ENCODE measurements at places on chromosomes 2 and 18.

DNA sequence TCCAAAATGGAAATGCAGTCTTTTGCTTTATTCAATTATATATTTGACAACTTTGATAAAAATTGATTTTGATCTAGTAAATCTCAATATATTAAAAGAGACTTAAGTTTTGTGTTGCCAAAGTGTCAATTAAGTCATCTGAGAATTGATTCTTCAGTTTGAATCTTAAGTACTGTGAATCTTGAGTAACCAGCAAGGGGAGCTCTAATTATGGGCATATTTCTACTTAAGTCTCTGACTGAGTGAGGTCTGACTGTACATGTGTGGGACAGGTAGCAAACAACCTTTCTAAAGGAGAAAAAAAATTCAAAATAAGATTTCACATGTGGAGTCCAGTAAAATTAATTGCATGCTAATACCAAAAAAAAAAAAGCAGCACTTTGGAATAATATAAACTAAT lies 503.7 kb upstream of the SLC8A1 start:
- no peak for DNase-seq

DNA sequence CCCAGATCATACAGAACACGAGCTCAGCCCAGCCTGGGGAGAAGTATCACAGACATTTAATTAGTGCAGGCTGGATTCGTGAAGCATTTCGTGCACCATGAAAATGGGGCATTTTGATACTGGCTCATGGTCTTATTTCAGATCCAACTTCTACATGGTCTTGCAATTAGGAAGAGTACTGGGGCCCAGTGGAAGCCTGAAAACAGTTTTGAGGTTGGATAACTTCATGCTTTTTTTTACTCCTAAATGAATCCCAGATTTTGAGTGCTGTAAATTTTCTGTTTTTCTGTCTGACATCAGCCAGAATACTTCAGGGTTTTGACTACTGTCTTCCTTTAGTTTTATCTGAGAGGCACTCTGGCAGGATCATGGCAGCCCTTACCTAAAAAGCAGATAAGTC lies 160.1 kb downstream of the GFPT1 start:
- no peak for DNase-seq

GRCh38 chr18:73365018-73365417 lies 497.2 kb upstream of the NETO1 start:
- no peak for DNase-seq

GRCh38 chr2:110772383-110772755 lies 40.0 kb downstream of the ACOXL start:
- no peak for DNase-seq

DNA sequence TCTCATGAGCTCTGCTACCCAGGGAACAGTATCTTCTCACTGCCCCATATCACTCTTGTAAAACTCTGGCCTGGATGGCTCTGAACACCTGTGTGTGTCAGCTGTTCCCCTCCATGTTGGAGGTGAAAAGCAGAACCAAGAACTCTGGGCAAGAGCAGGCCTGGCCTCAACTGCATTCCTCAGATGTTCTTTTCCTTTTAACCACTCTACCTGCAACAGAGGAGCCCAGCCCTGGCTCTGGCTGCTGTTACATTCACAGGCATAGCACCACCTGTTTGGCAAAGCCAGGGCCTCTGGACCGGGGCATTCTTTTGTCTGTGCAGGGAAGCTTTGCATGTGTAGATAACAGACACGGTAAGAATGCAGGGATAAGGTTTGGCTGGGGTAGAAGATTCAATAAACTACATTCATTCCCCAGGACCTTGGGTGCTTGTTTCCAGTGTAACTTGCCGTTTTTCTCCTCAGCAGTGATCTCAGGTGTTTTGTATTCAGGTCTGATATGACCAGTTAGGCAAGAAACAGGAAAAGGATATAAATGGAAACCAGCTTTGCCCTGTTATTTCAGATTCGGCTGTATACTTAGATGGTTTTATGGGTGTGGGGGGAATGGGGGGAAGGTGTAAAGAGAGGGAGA lies 95.1 kb downstream of the SPTBN1 start:
- no peak for DNase-seq

DNA sequence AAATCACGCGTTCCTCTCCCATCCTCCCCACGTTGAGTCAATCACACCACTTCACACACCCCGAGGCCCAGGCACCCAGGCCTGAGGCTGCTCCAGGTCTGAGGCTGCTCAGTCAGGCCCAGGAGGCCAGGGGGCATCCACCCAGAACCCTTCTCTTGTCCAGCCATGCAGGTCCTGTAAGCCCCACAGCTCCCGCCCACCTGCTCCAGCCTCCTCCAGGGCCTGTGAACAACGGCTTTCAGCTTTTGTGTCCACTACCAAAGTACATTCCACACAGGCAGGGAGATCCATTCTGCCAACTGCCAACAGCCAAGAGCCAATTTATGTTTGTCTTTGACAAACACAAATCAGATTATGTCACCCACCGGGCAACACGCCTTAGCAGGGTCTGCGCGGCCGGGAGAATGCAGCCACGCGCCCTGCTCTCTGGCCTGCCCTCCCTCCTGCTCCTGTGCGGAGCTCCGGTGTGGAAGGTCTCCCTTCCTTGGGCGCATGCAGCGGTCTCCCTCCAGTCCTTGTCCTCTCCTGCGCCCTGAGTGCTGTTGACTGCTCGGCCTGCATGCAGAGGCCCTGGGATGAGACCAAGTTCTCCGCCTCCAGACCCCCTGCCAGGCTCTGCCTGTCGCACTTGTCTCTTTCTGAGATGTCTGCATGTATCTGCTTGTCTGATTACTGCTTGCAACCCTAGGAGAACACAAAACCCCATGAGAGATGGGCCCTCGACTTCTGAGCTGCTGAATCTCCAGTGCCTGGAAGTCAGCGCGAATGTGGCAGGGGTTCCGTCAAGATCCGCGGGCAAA lies 146.6 kb downstream of the ZNF516 start:
- no peak for DNase-seq

DNA sequence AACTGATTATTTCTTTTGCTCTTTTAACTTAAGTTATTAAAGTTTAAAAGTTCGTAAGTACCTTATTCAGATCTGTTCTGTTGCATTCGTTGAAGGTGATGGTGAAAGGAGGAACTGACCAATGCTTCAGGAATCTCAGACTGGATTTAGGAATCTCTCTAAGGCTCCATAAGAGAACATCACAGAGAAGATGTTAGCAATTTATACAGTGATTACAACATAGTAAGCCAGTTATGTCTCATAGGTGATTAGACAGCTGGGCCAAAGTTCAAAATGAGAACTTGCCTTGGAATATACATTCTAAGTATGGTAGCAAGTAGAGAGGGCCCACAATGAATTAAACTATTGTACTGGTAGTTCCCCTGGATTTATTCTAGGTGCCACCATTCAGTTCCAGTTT lies 3.2 kb downstream of the MARS2 start:
- no peak for DNase-seq

DNA sequence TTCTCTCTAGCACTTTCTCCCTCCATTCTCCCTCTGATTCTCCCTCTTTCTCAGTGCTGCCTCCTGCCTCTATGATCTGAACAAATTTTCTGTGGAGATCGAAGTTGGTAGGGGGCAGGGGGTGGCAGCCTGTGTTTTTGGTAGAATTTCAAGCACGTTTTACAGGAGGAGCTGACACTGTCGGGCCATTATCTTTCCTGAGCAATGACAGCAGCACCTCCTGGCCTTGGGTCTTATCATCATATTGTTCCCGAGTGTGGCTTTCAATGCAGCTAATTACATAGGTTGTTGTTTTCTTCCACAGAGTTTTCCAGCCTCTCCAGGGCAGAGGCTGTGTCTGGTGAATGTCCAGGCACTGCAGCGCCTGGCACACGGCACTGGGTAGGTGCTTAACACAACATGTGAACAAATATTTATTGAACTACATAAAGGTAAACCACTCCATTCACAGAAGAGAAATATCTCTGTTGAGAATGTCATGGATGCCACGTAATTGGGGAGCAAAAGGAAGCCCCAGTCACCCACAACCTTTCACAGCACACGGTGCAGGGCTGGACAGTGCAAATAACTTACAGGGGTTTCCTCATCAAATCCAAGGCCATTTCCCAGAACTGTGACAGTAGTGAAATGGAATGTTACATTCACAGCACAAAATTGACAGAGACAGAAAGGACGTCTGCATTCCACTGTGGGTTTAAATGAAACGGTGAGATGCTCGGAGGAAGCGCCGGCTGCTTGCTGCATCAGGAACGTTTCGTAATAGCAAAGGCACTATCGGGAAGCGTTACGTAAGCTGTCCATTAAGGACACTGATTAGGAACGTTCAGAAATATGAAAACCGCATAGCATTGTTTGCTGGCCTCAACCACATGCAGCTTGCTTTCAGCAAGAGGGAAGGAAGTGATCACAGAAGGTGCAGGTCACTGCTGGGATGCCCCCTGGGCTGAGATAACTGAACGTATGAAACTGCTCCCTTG lies 6.5 kb upstream of the KCNG2 start:
- no peak for DNase-seq

DNA sequence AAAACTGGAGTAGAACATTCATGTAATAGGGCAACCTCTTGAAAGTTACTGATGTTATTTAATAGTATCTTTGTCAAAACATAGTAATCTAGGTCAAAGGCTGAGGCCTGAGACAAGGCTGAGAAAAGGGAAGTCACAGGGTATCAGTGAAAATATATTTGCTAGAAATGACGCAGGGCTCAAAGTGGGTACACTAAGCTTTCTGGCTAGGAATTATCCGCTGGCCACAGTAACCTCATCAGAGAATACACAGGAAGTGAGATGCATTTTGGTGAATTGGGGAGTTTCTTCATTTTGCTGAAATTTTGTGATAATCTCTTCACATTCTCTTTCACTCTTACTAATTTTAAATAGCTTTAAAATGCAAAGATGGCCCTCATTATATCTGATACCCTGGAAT lies 206.8 kb downstream of the OTX1 start:
- DNase-seq: no peak

DNA sequence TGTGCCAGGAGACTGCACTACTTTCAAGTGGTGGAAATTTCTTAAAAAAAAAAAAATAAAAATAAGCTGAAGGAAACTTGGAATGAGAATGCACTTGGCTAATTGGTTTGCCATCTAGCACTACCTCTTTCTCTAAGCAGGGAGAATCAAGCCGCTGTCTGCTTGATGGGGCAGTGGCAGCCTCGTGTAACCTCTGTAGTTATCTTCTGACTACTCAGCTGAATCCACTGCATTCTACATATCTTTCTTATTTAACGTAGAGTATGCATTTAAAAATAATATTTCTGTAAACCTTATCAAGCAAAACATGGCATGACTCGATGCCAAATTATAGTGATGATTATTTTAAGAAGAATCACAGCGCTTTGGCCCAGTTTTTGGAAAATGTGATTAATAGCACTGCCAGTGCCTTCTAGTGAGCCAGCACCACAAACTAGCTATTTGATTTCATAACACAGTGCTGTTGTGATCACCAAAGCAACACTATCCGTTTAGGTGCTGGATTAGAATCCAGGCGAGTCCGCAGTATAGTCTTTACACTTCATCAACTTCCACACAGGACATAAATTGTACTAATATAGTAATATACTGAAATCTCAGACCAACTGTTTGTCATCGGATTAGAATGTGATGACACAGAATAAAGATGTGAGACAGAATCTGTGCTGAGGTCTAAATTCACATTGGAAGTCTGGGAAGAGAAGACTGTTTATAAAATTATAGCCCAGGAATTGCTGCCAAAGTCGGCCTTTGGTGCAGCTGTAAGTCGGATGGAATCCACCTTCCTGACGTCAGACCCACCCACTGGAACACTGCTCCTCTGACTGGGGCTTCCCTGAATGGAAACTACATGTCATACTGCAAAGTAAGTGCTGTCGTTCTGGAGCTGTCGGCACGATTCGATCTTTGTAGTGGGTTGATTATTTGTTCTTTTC lies 136.5 kb upstream of the ETAA1 start:
- no peak for DNase-seq

- DNase-seq: no peak
Measured at GRCh38 chr2:67982956-67983355, 79.8 kb downstream of the C1D start.

- DNase-seq: no peak
Measured at GRCh38 chr18:48100165-48100575, 169.7 kb upstream of the SMAD2 start.

- DNase-seq: no peak
Measured at GRCh38 chr2:179049546-179050311, at the start of gene CCDC141. TSS of gene CCDC141 (minus strand) at chr2:179050137. CDS start at chr2:179049941, 196 bp downstream.

DNA sequence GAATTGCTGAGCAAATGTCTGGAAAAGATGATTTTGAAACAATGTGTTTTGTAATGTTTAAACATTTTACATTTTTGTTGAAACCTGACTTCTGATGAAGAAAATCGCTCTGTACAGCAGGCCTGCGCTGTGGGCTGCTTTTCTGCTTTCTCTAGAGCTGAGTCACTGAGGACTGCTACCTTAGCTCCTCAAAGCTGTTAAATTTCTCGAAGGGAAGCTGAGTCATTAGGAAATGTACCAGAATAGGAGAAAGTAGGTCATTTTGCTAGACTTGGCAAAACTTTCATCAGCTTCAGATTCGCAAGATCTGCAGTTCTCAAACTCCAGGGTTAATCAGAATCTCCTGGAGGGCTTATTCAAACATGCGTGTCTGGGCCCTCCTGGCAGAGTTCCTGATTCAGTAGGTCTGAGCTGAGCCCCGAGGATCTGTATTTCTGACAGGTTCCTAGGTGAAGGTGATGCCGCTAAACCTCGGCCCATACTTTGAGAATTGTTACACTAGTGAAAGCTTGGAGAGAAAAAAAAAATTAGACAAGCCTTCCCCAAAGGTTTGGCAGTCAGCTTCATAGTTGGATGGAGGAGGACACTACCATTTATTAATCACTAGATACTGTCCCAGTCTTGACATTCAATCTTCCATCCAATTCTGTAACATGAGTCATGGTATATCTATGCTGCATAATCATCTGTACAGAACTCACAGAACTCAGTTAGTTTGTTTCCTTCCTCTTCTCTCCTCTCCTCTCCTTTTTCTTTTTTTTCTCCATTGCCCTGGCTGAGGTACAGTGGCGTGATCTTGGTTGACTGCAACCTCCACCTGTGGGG lies 297.6 kb downstream of the PARD3B start:
- no peak for DNase-seq

DNA sequence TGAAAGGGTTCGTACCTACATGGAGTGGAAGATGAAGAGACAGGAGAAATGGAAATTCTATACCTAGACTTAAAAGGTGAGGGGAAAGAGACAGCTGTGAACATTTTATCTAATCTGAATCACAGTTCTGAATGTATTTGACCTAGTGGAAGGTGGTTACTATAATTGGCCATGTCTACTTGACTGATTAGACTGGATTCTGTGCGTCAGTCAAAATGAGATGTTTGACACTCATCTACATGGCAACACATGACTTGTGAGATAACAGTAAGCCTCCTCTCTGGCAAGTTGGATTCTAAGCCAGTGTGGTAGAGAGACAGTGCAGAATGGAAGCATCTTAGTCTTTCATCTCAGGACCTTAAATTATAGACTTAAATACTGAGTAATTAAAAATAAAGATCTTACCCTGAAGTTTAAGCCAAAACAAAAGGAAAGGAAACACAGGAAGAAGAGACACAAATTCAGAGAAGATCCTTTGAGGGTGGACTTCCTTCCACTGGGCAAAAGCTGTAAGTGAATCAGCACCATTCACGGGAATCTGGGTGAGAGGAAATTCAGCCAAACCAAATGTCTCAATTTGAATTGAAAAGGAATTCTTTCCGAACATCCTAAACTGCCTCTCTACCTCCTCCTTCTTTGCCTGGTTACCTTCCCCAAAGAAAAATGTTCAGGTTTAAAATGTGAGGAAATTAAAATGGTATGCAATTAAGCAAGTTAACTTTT lies 121.6 kb downstream of the EHBP1 start:
- DNase-seq: no peak

Data from activated naive CD4-positive, alpha-beta T cell (primary cell).